Activated T-cell treated with anti-CD3 and anti-CD28 coated beads, Interleukin-2, amount 50 U/mL, for 72 hours (primary cell): ENCODE measurements at places on chromosomes 3 and 15. TPM values are rescaled to one million over a fixed set of nuclear protein-coding genes. Genes with fewer than 3 reads are reported as not detected.
A peak's percentile ranks its signal among the peaks of the same experiment; 100 is the strongest.

- peaks cover 5% of the 10 kb centered on the region for H3K27me3 ChIP-seq
- no peaks in the 10 kb centered on the region for H3K4me1 ChIP-seq
Observed at GRCh38 chr15:49900903-49901235, 218.2 kb downstream of the ATP8B4 start.

DNA sequence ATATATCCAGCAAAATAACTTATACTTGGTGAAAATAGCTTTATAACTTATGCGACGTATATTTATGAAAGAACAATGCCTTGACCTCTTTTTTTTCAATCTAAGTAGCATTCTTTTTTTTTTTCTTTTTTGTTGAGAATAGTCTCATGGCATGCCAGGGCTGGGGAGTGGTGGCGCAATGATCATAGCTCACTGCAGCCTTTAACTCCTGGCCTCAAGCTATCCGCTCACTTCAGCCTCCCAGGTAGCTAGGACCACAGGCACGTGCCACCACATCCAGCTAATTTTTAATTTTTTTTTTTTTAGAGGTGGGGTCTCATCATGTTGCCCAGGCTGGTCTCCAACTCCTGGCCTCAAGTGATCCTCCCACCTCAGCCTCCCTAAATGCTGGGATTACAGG, 43.5 kb downstream of the RAB8B start:
- H3K27ac ChIP-seq: peak overlapping the region; percentile 90
- H3K27me3 ChIP-seq: no peaks in the 10 kb centered on the region
- DNase-seq: no peak
- H3K4me3 ChIP-seq: peak overlapping the region; percentile 27

- peaks cover 44% of the 10 kb centered on the region for H3K27me3 ChIP-seq
- no peak overlapping the region for H3K4me3 ChIP-seq
- DNase-seq: no peak
- H3K36me3 ChIP-seq: peaks cover 1% of the 10 kb centered on the region
- no peak overlapping the region for H3K27ac ChIP-seq
- no peaks in the 10 kb centered on the region for H3K4me1 ChIP-seq
Observed at GRCh38 chr15:101342056-101342455, 47.0 kb upstream of the SNRPA1 start.

DNA sequence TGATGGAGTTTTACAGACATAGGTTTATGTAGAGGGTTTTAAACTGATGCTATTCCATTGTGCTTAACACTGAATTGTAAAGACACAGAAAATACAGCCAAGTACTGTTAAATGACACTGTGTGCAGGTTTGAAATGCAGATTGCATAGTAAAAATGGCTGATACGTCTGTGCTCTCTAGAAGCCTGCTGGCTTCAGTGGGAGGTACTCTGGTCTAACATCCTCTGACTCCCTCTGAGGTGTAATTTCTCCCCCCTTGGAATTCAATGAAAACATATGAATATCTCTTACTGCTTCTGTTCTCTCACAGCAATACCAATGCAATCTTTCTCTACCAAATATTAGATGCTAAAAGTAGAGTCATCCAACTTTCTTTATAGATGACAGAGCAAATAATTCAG, 176.6 kb downstream of the SLC9A9 start:
- no peak overlapping the region for H3K4me3 ChIP-seq
- H3K4me1 ChIP-seq: peaks cover 18% of the 10 kb centered on the region
- no peaks in the 10 kb centered on the region for H3K27me3 ChIP-seq
- no peak for DNase-seq
- H3K27ac ChIP-seq: no peak overlapping the region

DNA sequence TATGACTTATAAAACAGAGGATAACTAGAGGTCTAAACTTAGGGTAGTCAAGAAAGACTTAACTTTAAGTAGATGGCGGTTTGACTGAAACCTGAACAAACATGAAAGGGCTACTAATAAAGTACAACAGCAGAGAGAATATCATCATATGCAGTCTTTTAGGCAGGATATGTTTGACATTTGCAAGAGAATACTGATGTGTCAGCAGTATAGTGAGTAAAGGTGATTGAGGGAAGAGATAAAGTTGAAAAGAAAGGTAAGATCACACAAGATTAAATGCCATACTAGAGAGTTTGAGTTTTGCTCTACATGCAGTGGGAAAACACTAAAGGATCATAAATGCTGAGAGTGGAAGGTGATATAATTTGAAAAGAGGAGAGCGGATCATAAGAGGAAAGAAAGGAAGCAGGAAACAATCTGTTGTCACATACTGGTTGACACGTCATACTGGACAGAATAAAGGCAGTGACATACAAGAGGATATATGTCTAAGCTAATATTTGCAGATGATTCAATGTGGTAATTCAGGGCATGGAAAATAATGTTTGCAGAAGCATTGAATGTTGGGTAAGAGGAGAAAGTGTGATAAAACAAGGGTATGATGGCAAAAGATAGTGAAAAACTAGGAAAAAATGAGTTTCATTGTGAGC, 223.0 kb downstream of the EPHA6 start:
- H3K27ac ChIP-seq: no peak overlapping the region
- H3K27me3 ChIP-seq: no peaks in the 10 kb centered on the region
- no peaks in the 10 kb centered on the region for H3K36me3 ChIP-seq
- DNase-seq: no peak
- H3K4me3 ChIP-seq: no peak overlapping the region
- H3K4me1 ChIP-seq: no peaks in the 10 kb centered on the region

Gene OIP5
- total RNA-seq: 15.3 TPM

DNA sequence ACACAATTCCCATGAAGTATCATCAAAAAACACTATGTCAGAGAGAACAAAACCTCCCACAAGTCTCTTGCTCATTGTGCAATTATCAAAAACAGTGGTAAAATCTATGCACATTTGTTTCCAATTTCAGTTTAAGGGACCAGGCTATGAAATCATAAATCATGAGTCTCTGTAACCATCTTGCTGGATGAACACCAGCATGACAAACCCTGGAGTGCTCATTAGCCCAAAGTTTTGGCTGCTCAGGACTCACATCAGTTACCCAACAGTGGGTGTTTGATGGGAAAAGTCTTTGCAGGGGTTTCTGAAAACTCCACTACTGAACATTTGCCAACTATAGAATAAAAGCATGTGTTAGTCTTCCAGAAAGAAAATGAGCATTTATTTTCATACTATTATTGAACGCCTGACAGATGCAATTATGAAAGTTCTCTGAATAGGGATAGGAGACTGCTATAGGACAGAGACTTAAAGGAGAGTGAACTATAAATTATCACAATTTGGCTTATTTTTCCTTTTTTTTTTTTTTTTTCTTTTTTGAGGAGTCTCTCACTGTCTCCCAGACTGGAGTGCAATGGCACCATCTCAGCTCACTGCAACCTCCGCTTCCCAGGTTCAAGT, 240.8 kb upstream of the KCNMB2 start:
- H3K27me3 ChIP-seq: no peaks in the 10 kb centered on the region
- H3K4me1 ChIP-seq: no peaks in the 10 kb centered on the region
- no peak for DNase-seq
- no peaks in the 10 kb centered on the region for H3K36me3 ChIP-seq
- H3K4me3 ChIP-seq: no peak overlapping the region

- peak overlapping the region; percentile 96 for H3K27ac ChIP-seq
- peaks cover 72% of the 10 kb centered on the region for H3K4me1 ChIP-seq
- DNase-seq: no peak
Observed at GRCh38 chr3:16318176-16318575, 53.2 kb downstream of the OXNAD1 start.

GRCh38 chr15:96294766-96295165, 35.7 kb upstream of the NR2F2 start:
- no peaks in the 10 kb centered on the region for H3K4me1 ChIP-seq
- DNase-seq: no peak
- no peak overlapping the region for H3K27ac ChIP-seq
- no peak overlapping the region for H3K4me3 ChIP-seq
- H3K36me3 ChIP-seq: peaks cover 3% of the 10 kb centered on the region
- H3K27me3 ChIP-seq: peaks cover 5% of the 10 kb centered on the region

Gene PLCH1
- total RNA-seq: 0.14 TPM

GRCh38 chr3:27976933-27977332, 254.8 kb upstream of the EOMES start:
- H3K4me3 ChIP-seq: no peak overlapping the region
- H3K27me3 ChIP-seq: no peaks in the 10 kb centered on the region
- H3K27ac ChIP-seq: no peak overlapping the region
- no peaks in the 10 kb centered on the region for H3K4me1 ChIP-seq

Gene TIMP4
- 0.28 TPM for total RNA-seq

- no peak for DNase-seq
- H3K4me3 ChIP-seq: no peak overlapping the region
- no peaks in the 10 kb centered on the region for H3K27me3 ChIP-seq
- H3K27ac ChIP-seq: no peak overlapping the region
- peaks cover 14% of the 10 kb centered on the region for H3K4me1 ChIP-seq
- peaks cover 3% of the 10 kb centered on the region for H3K36me3 ChIP-seq
Observed at GRCh38 chr3:15757824-15758223, 40.0 kb downstream of the ANKRD28 start.

Gene FGF12
- total RNA-seq: not detected

DNA sequence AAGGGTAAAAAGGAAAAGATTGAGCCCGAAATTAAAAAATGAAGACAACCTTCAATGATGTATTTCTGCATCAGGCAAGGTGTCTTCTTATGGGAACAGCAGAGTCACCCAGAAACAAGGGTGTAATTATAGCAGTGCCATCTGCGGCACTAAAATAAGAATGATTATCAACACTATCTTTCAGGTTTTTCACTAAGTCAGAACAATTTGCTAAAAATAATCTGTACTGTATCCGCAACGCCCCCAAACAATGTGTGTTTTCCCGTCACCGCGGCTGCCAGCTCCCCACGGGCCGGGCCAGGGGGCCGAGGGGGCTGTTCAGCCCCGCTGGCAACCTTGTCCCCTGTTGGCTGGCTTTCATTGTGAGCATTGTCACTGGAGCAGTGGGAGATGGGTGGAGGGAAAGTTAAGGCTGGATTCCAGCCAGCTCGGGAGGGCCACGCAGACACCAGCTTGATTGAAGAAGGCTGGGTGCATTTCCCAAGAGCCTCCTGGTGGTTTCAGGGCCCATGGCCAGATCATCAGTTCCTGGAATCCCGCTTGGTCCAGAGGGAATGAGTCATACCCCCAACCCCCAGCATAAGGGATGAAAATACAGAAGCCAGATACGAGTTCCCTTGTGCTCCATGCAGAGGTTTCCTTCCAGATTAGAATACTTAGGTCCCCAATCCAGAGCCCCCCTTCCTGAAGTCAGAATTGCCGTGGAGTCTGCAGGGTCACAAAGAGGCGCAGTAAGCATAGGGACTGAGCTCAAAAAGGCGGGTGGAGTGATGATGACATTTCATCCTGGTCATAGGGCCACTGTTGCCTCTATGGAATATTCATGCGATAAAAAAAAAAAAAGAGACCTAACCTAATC, 90.2 kb upstream of the KLF13 start:
- no peaks in the 10 kb centered on the region for H3K36me3 ChIP-seq
- H3K4me1 ChIP-seq: peaks cover 14% of the 10 kb centered on the region
- H3K4me3 ChIP-seq: no peak overlapping the region
- H3K27me3 ChIP-seq: no peaks in the 10 kb centered on the region
- H3K27ac ChIP-seq: no peak overlapping the region
- no peak for DNase-seq

Gene MUC20
- total RNA-seq: 3.4 TPM

- peak overlapping the region; percentile 85 for H3K27ac ChIP-seq
- H3K4me1 ChIP-seq: peaks cover 86% of the 10 kb centered on the region
- peaks cover 22% of the 10 kb centered on the region for H3K27me3 ChIP-seq
- peak overlapping the region; percentile 71 for H3K4me3 ChIP-seq
- H3K36me3 ChIP-seq: no peaks in the 10 kb centered on the region
Observed at GRCh38 chr3:151305060-151305774, 11.4 kb downstream of the GPR87 start.

DNA sequence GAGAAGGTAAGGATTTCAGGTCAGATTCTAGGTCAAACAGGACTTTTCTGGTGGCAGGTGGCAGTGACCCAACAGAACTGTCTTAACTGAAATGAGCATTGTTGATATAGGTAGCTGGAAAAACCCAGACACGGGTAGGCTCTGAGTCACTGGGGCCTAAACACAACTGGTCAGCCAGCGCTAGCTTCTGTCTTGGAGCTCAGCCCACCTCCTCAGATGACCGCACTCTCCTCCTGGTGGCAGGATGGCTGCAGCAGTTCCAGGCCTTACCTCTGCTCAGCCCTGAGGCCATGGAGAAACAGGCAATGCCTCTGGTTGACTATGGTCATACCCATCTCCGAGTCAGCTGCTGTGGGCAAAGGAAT, 61.1 kb upstream of the GATA2 start:
- no peak overlapping the region for H3K4me3 ChIP-seq
- no peak for DNase-seq
- no peak overlapping the region for H3K27ac ChIP-seq
- H3K4me1 ChIP-seq: no peaks in the 10 kb centered on the region
- H3K36me3 ChIP-seq: no peaks in the 10 kb centered on the region

DNA sequence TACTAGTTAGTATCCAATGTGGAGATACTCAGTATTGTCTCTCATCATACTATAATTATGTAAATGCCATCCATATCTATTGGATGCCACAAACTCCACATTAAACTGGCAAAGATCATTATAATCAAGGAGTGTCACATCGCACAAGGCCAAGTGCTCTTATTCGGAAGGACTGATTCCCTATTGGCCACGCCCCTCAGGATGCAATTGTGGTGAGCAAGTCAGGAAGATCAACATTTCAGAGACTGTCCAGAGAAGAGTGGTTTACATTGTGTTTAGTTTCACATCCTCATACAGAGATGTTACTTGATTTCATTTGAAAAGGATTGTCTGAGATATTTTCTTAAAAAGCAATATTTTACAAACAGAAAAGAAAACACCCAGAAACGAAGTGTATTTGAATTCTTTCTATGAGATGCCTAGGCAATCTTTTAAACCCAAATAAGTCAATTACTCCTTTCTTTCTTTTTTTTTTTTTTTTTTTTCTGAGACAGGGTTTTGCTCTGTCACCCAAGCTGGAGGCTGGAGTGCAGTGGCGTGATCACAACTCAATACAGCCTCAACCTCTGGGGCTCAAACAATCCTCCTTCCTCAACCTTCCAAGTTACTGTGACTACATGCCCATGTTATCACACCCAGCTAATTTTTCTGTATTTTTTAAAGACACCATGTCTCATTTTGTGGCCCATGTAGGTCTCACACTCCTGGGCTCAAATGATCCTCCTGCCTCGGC, 369.1 kb downstream of the RBMS3 start:
- H3K36me3 ChIP-seq: no peaks in the 10 kb centered on the region
- H3K27me3 ChIP-seq: peaks cover 7% of the 10 kb centered on the region
- H3K4me1 ChIP-seq: no peaks in the 10 kb centered on the region
- DNase-seq: no peak
- no peak overlapping the region for H3K27ac ChIP-seq
